ENCODE measurements at places on chromosomes 3 and 15. TPM values are rescaled to one million over a fixed set of nuclear protein-coding genes. Genes with fewer than 3 reads are reported as not detected.

The GOLGA8T gene
- not detected for total RNA-seq

The CFAP100 gene
- total RNA-seq, result not detected

DNA sequence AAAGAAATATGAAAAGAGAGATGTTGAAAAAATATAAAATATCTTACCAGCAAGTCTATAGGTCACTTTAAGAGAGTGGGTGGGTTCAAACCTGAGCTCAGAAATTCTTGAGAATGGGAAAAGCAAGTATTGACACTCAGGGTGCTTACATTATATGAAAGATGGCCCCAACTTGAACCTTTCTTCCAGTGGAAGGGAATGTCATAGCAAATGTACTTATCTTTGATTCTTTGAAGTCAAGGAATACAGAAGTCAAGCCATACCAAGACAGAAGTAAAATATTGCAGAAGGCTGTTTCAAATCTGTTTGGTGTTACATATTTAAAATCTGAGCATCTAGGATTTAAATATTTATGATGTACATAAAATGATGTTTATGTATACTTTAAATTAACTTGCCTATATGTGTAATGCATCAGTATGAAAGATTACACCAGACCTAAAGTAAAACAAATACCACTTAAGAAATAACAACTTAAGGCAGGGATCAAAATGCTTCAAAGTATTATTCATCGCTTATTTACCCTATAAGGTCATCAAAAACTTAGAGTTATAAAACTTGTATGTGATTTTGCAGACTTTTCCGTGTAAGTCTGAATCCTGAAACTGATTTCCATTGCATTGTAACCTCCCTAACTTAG is 8.7 kb downstream of the MME start:
- H3K27ac ChIP-seq, result no peak overlapping the region
- no peaks in the 10 kb centered on the region for H3K36me3 ChIP-seq
- no peak for DNase-seq
- no peak overlapping the region for H3K4me3 ChIP-seq
- H3K27me3 ChIP-seq, result no peaks in the 10 kb centered on the region
- H3K4me1 ChIP-seq, result no peaks in the 10 kb centered on the region

GRCh38 chr15:68538311-68538710 is 40.5 kb upstream of the CORO2B start:
- H3K4me3 ChIP-seq, result no peak overlapping the region
- DNase-seq, result no peak
- no peaks in the 10 kb centered on the region for H3K36me3 ChIP-seq
- H3K27ac ChIP-seq, result no peak overlapping the region
- H3K27me3 ChIP-seq, result no peaks in the 10 kb centered on the region

The CCRL2 gene
- total RNA-seq, result 1.5 TPM

DNA sequence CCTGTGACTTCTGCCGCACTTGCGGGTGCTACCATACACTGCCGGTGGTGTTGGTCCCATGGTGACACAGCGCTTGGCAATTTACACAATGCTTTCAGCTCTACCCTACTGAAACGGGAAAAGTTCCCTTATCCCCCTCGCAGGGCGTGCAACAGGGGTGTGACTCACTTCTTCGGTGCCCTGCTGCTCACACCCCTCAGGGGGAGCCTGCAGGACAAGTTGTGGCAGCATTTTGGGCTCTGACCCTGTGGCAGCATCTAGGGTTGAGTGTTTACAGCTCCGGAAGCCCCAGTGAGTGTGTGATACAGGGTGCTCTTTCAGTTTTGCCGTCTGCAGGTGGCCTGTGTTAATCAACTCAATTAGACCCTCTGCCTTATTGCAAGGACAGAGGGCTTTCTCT is 324.7 kb upstream of the RGMA start:
- no peak overlapping the region for H3K27ac ChIP-seq
- H3K27me3 ChIP-seq, result no peaks in the 10 kb centered on the region
- no peaks in the 10 kb centered on the region for H3K4me1 ChIP-seq

GRCh38 chr3:145094355-145094941 is 1066.5 kb downstream of the PLOD2 start:
- H3K4me3 ChIP-seq, result no peak overlapping the region
- H3K27ac ChIP-seq, result no peak overlapping the region
- H3K4me1 ChIP-seq, result no peaks in the 10 kb centered on the region
- H3K27me3 ChIP-seq, result no peaks in the 10 kb centered on the region
- no peaks in the 10 kb centered on the region for H3K36me3 ChIP-seq
- no peak for DNase-seq

DNA sequence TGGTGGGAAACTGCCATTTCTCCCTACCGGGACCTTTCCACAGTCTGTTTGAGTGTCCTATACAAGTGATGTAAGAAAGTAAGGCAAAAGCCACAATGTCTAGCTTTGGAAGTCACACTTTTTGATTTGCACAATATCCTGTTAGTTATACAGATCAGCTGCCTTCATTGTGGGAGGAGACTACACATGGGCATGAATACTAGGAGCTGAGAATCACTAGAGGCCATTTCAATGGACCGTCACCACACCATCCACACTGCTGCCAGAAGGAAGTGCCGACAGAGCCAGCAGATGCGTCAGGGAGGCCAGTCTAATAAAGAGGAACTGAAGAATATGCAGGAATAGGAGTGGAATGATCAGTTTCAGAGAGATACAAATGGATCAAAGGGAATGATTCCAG is 65.8 kb downstream of the SCN11A start:
- no peak overlapping the region for H3K27ac ChIP-seq
- no peak for DNase-seq
- no peaks in the 10 kb centered on the region for H3K36me3 ChIP-seq
- H3K27me3 ChIP-seq, result no peaks in the 10 kb centered on the region
- H3K4me1 ChIP-seq, result no peaks in the 10 kb centered on the region
- no peak overlapping the region for H3K4me3 ChIP-seq

The SGO1 gene
- 0.14 TPM for total RNA-seq

All from pancreas (tissue), 10 donors.